SJCRH30 (cell line): ENCODE measurements at places on chromosomes 5 and 9.

DNA sequence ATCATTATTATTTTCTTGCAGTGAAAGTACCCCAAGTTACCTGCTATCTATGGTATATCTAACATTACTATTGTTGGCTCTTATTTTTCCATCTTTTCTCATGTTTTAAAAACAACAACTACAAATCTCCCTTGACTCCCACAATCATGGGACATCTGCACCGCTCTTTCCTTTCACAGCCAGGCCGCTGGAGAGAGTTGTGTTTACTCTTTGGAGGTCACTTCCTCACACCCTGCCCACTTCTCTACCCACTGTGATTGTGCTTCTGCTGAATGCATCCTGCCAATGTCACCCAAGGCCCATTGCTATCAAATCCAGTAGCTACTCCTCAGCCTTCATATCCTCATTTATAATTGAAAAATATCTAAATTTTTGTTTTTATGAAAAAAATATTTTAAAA lies 29.7 kb downstream of the SLC28A3 start:
- DNase-seq, result no peak

- DNase-seq, result no peak
Observed at GRCh38 chr5:43006424-43007202, 33.5 kb downstream of the ANXA2R start.

DNA sequence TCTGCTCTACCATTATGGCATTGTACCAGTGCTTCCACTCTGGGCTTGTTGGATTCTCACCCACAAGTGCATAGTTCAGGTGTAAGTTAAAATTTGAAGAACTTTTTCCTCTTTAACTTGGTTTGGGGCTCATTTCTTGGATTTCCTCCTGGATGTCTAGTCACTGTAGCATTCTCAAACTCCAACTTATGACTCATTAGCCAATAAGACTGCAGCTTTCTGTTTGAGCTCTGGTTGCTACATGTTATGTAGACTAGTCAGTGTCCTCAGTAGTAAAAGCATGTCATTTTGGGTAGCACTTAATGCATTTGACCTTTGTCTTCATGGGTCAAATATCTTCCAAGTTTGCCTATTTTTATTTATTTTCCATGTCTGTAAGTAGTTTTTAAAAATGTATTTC lies 790.8 kb downstream of the BRINP1 start:
- no peak for DNase-seq

- peak; percentile 59 for DNase-seq
Observed at GRCh38 chr5:90802474-90803317, 244.1 kb downstream of the ADGRV1 start.

DNA sequence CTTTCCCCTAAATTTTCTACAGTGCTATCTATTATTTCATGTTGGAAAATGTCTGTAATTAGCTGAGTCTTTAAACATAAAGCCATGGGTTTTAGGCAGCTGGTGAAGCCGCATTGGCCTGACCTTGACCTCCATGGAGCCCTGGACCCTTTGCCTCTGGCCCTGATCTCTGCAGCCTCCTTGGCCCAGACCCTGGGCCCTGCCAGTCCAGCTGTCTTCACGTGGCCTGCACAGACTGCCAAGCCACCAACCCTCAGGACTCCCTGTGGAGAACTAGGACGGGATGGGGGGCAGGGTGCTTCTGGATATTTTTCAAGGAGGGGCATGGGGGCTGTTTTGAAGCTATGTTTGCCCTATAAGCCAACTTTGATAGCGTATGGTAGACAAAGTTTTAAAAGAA lies 29.8 kb upstream of the PPARGC1B start:
- DNase-seq, result no peak

DNA sequence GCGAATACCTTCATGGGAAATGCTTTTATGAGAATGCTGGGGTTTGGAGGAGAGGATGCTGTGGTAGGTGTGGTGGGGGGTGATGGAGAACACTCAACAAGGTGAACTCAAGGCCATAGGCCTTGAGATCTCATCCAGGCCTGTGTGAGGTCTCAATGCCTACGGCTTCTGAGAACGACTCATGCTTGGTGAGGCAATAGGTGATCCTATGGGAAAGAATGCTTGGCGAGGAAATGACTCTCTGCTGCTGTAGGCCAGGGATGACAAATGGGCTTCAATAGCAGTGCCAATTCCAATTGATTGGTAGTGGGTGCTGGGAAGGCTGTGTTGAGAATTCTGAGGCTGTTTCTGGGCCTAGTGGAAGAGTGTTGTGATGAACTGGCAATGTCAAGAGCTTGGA lies 280.2 kb upstream of the CLINT1 start:
- no peak for DNase-seq

DNA sequence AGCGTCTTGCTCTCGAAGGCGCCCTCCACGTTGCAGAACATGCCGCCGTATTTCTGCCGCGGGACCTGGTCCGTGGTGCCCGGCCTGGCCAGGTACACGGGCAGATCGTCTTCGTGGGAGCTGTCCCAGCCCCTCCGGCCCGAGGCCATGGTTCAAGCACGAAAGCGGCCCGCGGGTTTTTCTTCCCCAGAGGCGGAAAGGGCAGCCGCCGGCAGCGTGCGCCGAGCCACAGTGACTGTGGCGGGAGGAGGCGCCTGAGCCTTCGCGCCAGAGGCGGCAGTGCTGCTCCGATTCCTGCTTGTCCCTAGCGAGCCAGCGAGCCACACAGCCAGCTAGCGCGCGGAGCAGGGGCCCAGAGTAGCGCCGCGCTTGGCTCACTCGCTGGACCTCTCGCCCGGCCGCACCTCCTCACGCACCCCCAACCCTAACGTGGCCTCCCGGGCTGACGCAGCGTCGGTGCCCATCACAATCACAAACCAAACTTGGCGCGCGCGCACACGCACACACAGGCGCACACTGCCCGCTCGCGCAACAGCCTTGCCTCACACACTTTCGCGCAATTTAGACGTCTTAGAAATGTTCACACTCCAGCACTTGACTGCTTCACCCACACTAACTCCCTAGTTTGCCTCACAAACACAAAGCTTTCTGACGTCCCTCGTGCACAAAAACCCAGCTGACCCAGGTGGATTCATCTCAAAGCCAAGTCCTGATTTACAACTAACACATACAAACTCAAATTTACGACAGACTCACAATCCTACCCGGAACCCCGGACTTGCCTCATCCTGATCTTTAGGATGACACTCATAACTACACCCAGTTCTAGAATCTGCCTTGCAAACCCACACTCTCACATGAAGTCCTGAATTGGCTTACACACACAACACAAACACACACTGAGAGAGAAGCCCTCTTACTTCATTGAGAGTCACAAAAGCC lies at the start of gene DPYSL3:
Gene DPYSL3, minus strand, starts transcription at position 359 of the 942 bp plus-strand sequence. Its CDS starts 210 bp downstream, at position 149.
- DNase-seq, result peak; percentile 87

DNA sequence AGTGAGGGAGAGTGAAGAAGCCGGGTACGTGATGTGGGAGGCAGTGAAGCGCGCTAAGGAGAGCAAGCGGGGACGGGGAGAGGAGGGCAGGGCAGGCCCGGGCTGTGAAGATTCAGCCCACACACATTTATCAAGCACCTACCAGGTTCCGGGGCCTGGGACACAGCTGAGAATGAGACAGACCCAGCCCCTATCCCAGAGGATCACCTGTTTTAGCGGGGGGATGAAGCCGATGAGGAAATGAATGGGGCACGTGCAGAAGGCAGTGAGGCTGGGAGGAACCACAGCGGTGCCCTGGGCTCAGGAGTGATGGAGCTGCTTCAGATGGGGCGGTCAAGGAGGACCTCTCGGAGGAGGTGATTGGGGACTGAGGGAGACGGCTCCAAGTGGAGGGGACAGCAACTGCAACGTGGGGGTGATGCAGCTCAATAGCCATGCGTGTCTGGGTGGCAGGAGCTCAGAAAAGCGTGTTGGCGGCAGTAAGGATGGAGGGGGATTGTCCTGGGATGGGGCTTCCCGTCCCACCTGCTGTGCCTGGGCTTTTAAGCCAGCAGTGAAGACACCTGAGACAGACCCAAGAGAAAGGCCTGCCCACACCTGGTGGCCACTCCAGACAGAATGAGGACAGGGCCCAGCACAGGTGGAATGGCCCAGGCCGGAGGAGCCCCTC lies 77.5 kb upstream of the UNC5A start:
- no peak for DNase-seq

GRCh38 chr9:36847781-36848673 lies 186.0 kb downstream of the PAX5 start:
- peak; percentile 20 for DNase-seq

DNA sequence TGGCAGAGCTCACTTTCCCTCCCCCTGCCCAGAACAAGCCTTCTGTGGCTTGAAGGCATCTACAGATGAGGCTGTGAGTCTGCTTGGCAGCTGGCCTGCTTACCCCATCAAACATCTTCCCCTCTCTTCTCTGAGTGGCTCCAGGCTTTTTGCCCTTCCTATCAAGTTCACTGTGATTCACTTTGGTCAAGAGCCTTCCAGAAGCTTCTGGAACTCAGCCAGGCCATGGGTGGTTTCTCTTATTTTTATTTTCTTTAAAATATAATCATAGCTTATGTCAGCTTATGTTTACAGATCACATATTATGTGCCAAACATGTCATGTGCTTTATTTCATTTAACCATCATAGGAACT lies 267.0 kb downstream of the SEC61B start:
- no peak for DNase-seq

DNA sequence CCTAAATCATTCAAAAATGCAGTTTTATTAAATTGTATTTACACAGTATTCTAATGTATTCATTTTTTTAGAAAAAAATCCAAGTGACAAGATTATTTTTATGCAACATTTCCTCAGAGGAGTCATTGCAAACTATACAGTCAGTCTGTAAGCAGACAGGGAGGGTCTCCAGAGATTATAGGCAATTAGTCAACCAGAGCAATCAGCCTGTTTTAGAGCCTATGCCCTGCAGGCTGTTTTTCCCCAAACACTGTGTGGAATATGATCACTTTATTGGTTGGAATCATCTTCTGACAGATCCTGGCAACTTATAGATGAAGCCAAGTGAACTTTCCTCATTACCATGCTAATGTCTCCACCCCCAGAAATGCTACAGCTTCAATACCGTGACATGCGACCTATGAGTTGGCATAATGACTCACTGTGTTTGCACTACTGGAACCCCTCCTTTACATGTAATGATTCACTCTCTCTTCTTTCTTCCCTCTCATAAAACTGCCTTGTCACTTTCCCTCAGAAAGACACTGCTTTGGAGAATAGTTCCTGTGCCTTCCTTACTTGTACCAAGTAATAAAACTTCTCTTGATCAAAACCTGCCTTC lies 577.7 kb upstream of the FTMT start:
- peak; percentile 4 for DNase-seq

DNA sequence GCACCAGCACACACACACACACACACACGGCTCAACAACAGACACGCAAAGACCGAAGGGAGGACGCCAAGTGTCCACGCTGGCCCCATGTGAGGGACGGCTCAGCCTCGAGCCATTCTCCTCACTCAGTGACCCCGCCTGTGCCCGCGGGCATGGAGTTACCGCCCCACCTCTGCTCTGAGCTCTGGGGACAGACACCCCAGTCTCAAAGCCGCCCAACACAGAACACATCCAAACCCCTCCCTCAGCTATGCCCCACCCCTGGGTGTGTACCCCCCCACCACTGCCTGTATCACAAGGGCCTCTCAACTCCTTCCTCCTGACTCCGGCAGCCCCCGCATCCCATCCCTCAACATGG lies 81.2 kb downstream of the CAMSAP1 start:
- DNase-seq, result no peak

DNA sequence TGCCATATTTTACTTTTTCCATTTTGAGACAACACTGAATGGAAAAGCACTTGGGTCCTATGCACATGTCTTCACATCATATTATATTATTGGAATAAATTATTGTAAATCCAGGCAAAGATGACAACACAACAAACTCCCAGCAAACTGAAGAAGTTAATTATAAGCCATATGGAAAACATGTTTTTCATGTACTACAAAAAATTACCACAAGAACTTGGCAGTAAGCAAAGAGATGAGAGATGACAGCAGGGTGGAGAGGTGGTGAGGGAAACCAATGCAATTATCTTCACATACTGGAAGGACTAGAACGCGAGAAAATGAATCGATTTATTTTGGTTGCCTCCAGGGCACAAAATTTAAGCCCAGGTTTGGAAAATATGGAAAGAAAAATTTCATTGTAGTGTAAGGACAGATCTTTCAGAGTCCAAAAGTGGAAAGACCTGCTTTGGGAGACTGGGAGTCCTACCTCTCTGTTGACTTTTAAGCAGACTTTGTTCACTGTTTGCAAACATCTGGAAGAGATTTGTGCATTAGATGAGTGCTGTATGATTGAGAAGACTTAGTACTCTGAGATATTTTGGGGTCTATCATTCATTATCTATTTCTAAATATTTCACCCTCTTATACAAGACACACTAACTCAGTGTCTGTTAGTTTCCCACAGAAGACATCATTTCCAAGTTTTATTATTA lies 138.0 kb downstream of the TMEM232 start:
- DNase-seq, result no peak

- DNase-seq, result no peak
Observed at GRCh38 chr5:56019306-56020272, 24.8 kb upstream of the IL6ST start.

DNA sequence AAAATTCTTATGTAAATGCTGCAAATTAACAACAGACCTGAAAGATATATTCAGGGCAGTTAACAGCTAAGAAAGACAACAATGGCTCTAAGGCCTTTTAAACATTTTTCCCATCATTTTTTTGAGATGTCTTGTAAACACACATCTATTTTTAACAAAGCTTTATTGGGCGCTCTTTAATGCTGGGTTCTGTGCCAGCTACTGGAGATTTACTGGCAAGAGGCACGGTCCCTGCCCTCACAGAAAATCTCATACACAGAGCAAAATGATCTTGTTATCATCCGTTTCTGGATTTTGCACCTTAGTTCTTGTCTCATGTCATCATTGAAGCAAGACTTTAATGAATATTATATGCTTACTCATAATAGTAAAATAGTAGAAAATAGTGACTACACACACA lies 1022.3 kb upstream of the WWC1 start:
- no peak for DNase-seq

DNA sequence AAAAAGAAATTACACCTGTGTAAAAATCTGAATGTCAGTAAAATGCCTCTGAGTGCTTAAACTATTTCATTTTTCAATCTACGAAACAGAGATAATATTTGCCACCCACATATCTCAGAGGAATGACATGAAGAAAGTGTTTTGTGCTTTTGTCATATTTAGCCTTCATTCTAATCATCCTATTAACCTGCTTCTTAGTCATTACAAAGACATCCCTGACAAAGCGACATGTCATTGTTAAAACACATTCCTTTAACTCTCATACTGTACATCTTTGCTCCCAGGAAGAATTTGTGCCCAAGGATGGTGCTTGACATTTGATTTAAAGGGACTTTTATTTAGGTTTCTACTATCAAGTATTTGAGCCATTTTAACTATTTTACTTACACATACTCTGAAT lies 275.9 kb downstream of the DMRTA1 start:
- no peak for DNase-seq
